Endothelial cell of coronary artery (primary cell): ENCODE measurements at places on chromosomes 2 and 18. TPM values are rescaled to one million over a fixed set of nuclear protein-coding genes. Genes with fewer than 3 reads are reported as not detected.

Gene AQP12A
- not detected in 2 replicates for total RNA-seq

Gene CYS1
- total RNA-seq, result 0.09 and 0.19 TPM in 2 replicates

Gene PAX8
- total RNA-seq, result 0.28 TPM in 1 of 2 replicates, not detected in the other

Gene TUBB6
- 988 and 1,207 TPM in 2 replicates for total RNA-seq

Gene RTTN
- 10.3 and 12.9 TPM in 2 replicates for total RNA-seq

Gene SCYGR4
- total RNA-seq, result not detected in 2 replicates

Gene FHOD3
- total RNA-seq, result 0.94 and 4.0 TPM in 2 replicates

Gene ZNF396
- total RNA-seq, result 0.36 and 0.56 TPM in 2 replicates

Gene NPPC
- total RNA-seq, result not detected in 2 replicates

Gene SRBD1
- total RNA-seq, result 15.0 and 15.6 TPM in 2 replicates
